ENCODE measurements at places on chromosomes 7 and 10.

DNA sequence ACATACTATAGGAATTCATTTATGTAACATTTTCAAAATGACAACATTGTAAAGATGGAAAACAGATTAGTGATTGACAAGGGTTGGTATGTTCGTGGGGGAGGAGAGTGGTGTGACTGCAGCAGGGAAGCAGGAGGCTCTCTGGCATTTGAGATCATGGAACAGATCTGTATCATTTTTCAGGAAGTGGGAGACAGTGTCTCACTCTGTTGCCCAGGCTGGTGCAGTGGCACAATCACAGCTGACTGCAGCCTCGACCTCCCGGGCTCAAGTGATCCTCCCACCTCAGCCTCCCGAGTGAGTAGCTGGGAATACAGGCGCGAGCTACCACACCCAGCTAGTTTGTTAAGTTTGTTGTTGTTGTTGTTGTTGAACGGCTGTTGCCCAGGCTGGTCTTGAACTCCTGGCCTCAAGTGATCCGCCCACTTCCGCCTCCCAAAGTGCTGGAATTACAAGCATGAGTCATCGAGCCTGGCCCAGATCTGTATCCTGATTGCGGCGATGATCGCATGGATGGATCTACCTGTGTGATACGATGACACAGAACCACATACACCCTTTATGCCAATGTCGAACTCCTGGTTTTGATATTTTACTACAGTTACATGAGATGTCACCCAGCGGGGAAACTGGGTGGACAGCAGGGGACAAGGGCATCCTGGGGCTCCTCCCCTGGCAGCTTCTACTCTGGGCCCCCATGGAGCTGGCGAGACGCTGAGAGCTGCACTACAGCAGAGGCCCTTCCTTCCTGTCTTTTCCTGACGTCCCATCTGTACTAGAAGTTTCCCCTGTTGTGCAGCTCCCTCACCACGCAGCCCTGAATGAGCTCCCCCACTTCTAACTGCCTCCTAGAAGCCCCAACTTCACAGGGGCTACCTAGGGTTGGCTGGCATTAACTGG lies 12.3 kb upstream of the CYTH3 start:
- no peak for DNase-seq

GRCh38 chr7:137703291-137704010 lies 143.3 kb downstream of the DGKI start:
- DNase-seq, result no peak

- DNase-seq, result peak; percentile 89
Observed at GRCh38 chr7:41027428-41028115, 675.3 kb downstream of the INHBA start.

DNA sequence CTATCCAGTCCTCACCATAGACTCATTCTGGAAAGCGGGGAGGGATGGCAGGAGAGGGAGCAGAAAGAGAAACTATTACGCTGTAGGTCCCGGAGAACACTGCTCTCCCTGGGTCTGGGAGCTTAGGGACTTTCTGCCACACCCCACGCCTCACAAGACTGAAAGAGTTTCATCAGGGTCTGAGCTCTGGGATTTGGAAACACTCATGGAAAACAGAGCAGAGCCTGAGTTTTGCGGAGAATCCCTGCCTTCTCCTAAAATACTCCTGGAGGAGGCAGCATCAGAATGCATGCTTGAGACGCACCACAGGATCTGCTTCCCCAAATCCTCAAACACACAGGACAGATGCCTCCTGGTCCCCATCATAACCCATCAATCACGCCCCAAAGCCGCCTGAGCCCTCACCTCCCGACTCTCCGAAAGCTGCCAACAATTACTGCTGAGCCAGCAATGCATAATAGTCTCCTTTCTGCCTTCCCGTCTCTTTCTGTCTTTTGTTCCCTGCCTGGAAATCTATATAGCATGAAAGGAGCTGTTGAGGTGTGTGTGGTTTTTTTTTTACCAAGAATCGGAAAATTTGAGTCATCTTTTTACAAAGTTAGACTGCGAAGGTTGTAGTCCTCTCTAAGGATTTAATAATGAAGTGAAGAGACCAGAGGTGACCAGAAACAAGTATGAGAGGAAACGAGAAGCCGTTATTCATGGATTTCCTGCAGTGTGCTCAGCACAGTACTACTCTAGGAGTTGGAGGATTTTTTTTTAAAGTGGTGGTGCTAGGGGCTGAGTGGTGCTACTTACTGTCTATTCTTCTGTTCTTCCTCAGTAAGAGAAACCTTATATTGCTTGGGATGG lies 37.7 kb downstream of the ASB13 start:
- peak; percentile 74 for DNase-seq

- DNase-seq, result no peak
Observed at GRCh38 chr10:17240096-17240495, 12.1 kb downstream of the VIM start.

GRCh38 chr10:30172673-30173072 lies 113.3 kb upstream of the JCAD start:
- peak; percentile 23 for DNase-seq

- DNase-seq, result no peak
Observed at GRCh38 chr7:148986742-148987009, 41.6 kb downstream of the PDIA4 start.

DNA sequence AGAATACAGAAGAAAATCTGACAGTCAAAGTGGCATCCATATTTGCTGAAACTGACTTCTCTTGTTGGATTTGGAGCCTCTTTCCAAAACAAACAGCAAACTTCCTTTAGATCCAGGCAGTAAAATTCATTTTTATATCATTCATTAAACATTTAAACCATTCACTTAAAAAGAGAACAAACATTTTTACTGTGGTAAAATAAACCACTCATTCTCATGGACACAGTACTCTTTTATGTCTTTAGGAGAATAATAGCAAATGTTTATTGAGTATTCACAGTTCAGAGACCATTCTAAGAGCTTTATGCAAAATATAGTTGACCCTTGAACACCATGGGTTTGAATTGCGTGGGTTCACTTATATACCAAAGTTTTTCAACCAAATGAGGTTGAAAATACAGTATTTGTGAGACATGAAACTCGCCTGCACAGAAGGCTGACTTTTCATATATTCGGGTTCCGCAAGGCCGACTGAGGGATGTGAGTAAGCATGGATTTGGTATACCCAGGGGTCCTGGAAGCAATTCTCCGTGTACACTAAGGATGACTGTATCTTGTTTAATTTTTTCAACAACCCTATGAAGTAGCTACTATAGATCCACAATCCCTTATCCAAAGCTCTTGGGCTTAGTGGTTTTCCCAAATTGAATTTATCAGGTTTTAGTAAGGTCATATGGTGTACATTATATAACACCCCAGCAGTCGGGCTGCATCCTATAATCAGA lies 49.1 kb downstream of the ATXN7L1 start:
- no peak for DNase-seq

- no peak for DNase-seq
Observed at GRCh38 chr10:102799691-102800471, 37.3 kb downstream of the CYP17A1 start.

DNA sequence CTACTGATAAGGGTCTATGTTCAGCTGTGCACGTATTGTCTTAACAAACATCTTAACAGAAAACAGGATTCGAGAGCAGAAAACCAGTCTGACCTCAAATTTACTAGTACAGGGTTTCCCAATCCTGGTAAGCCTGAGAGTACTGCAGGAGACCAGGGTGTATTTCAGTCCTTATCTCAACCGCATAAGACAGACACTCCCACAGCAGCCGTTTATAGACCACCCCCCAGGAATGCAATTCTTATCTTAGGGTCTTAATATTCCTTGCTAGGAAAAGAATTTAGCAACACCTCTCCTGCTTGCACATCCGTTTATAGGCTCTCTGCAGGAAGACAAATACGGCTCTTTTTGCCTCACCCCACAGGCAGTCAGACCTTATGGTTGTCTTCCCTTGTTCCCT lies 277.3 kb downstream of the SDK1 start:
- DNase-seq, result no peak

GRCh38 chr7:151692721-151693120 lies 173.0 kb upstream of the RHEB start:
- no peak for DNase-seq

GRCh38 chr10:35946556-35946955 lies 304.5 kb upstream of the FZD8 start:
- peak; percentile 65 for DNase-seq

All from GM03348 (cell line).